WERI-Rb-1 (cell line): ENCODE measurements at places on chromosomes 2 and 18.

DNA sequence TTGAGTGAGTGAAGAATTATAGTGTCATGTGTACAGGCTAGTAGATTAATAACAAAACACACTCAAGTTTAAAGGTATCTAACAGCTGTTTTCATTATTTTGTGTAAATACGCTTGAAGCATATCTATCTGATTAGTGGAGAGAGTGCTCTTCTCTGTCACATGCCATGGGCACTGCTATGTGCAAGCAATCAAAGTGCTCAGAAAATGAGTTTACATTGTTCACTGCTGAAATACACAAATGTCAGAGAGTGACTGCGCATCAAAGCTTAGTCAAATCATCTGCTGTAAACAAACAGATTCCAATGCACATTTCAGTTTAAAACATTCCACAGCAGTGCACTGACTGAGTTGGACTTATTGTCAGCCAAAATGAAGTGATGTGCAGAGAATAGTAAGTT lies 423.4 kb downstream of the ZEB2 start:
- DNase-seq, result no peak

GRCh38 chr2:136248242-136248641 lies 130.3 kb upstream of the CXCR4 start:
- no peak for DNase-seq

DNA sequence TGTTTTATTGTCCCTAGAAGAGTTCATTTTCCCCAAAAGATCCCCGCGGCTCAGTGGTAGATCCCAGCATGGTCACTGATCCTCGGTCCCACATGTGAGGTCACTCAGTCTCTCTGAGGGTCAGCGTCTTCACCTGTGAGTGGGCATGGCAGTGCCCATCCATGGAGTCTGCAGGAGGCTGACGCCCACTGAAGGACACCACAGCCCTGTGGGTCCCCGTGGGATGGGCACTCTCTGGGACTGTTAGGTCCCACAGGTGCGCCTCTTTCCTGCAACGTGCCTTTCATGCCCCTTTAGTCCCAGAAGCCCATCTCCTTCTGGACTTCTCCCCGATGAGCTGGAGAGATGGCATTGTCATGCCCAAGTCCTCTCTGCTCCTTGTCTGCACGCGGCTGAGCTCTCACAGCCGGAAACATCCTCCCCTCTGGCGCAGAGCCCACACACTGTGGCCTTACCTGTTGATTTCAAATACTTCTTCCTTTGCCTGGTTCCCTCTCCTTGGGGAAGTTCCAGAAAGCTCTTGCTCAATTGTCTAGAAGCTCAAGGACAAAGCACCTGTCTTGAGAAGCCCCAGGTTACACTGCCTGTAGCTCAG lies 75.9 kb downstream of the PTGR3 start:
- DNase-seq, result peak; percentile 2

DNA sequence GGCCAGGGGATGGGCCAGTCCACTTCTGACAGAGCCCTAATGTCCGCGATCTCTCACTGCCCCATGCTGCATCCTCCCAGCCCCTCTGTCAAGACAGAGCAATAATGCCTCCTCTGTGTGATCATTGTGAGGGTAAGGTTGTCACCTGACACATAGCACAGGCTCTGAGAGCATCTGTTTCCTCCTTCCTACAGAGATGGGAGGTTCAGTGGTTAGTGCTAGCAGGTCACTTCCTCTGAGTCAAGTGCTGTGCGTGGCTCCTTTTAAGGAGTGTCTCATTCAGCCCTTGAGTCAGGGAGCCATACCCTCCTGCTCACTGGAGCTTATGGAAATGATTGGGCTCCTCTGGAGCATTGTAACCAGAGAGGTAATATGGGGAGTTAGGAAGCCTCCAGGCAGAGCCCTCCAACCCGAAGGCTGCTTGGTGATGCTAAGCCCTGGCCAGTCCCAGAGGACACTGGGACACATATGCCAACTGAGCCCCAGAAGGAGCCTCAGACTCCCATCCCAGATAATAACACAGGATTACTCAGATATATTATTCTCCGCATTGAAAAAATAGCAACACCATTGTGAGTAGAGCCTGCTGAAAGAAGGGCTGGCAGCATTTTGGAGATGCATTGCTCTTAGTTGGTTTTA lies 189.0 kb downstream of the GALNT1 start:
- no peak for DNase-seq

GRCh38 chr2:17401096-17401495 lies 117.1 kb downstream of the RAD51AP2 start:
- no peak for DNase-seq

DNA sequence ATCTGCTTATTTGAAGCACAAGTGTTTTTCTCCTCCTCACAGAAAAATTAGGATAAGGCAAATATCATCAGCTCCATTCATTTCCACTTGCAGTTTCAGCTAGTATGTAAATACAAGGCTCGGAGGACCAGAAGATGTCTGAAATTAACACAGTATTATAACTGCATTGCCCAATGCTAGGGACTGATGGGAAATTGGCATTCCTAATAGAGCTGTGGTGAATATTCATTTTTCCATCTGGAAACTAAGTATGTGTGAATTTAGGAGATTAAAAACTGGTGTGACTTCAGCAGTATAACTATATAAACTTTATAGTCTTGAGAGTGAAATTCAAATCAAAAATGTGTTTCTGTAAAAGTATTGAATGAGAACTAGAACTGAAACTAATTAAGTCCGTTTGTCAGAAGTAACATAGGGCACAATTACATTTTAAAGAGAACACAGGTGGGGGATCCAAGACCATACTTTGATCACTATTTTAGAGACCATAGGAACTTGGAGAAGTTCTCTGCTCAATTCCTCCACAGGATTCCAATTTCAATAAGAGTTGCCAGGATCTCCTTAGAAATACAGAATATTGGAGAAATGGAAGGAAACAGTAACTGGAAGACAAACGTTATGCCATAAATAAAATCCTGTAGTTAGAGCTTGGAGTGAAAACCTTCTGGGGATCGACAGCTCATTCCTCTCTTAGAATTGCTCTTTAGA lies 12.1 kb upstream of the ITGA6 start:
- DNase-seq, result no peak

DNA sequence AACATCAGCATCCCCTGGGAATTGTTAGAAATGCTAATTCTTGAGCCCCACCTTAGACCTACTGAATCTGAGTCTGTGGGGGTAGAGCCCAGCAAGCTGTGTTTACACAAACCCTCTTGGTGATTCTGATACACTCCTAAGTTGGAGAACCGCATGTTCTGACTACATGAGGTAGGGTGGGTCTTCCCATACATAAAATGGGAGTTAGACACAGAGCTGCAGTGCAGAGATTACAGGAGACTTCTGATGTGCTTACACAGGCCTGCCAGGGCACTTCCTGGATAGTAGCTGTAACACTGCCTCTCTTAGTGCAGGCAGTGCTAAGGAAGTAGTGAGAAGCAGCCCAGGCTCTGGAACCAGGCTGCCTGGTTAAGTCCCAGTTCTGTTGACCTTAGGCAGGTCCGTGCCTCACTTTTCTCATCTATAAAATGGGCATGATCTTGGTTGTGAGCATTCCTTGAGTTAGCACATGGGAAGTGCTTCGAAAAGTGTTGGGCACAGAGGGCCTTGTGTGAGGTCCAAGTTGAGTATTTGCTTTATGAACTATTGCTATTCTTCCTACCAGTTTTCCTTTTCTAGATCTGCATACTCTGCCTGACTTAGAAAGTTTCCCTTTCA lies 67.3 kb downstream of the GLI2 start:
- DNase-seq, result no peak

- DNase-seq, result no peak
Observed at GRCh38 chr2:23563673-23564614, 179.0 kb downstream of the KLHL29 start.

- no peak for DNase-seq
Observed at GRCh38 chr2:149246186-149246585, 84.2 kb upstream of the LYPD6 start.

GRCh38 chr2:57569396-57569795 lies 477.2 kb upstream of the VRK2 start:
- DNase-seq, result no peak

DNA sequence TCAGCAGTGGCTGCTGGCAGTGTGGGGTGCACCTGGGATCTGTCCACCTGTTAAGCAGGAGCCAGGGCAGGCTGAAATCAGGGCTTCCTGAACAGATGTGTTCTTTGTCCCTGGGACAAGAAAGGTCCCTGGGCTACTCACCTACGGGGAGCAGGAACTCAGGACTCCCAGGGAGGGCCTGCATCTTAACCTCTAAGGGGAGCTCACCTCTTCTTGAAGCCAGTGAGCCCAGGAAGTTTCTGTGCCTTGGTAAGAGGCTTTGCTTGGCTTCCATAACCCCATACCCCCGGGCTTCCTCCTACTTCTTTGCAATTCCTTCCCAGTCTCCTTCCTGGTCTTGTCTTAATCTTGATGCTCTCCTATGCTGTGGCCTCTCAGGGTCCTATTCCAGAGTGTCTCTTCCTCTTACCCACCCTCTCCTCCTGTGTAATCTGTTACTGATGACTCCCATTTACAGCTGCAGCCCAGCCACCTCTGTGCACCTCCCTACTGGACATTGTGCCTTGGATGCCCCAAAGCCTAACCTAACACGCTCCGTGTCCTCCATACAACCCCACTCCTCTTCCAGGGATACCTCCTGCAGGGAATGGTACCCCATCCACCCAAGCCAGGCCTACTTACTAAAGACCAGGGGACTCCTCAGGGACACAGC lies 55.7 kb upstream of the MAPRE3 start:
- DNase-seq, result no peak

- DNase-seq, result no peak
Observed at GRCh38 chr18:62069556-62069955, 117.3 kb downstream of the PIGN start.

DNA sequence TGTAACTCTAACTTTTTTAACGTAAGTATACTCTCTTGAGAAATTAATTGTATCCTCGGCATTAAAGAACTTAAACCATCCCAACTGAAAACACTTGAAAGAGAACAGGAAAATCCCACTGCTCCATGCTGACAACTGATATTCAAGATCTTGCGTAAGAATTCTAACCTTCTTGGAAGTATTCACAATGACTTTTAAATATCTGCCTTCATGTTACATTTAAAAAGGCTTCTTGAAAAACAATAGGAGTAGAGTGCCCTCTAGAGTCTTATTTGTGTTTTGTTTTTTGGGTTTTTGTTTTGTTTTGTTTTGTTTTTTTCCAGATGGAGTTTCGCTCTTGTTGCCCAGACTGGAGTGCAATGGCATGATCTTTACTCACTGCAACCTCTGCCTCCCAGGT lies 65.4 kb upstream of the DNAJC10 start:
- no peak for DNase-seq

- no peak for DNase-seq
Observed at GRCh38 chr18:59659508-59660170, 37.6 kb downstream of the CCBE1 start.

DNA sequence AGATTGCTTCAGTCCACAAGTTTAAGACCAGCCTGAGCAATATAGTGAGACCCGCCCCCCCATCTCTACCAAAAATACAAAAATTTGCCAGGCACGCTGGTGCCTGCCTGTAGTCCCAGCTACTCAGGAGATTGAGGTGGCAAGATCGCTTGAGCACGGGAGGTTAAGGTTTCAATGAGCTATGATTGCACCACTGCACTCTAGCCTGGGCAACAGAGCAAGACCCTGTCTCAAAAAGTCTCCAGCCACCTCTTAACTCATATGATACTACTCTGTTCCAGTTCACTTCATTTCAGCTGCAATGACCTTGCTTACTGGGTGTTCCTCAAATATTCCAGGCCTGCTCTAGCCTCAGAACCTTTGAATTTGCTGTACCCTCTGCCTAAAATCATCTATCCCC lies 11.4 kb downstream of the MEMO1 start:
- DNase-seq, result no peak

DNA sequence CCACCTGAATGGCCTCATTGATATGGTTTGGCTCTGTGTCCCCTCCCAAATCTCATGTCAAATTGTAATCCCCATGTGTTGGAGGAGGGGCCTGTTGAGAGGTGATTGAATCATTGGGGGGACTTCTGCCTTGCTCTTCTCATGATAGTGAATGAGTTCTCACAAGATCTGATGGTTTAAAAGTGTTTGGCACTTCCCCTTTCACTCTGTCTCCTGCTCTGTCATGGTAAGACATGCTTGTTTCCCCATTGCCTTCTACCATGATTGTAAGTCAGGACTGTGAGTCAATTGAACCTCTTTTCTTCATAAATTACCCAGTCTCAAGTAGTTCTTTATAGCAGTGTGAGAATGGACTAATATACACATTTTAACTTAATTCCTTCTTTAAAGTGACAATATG lies 146.8 kb upstream of the KCNJ3 start:
- no peak for DNase-seq

- no peak for DNase-seq
Observed at GRCh38 chr2:105469781-105470180, 70.9 kb upstream of the FHL2 start.

DNA sequence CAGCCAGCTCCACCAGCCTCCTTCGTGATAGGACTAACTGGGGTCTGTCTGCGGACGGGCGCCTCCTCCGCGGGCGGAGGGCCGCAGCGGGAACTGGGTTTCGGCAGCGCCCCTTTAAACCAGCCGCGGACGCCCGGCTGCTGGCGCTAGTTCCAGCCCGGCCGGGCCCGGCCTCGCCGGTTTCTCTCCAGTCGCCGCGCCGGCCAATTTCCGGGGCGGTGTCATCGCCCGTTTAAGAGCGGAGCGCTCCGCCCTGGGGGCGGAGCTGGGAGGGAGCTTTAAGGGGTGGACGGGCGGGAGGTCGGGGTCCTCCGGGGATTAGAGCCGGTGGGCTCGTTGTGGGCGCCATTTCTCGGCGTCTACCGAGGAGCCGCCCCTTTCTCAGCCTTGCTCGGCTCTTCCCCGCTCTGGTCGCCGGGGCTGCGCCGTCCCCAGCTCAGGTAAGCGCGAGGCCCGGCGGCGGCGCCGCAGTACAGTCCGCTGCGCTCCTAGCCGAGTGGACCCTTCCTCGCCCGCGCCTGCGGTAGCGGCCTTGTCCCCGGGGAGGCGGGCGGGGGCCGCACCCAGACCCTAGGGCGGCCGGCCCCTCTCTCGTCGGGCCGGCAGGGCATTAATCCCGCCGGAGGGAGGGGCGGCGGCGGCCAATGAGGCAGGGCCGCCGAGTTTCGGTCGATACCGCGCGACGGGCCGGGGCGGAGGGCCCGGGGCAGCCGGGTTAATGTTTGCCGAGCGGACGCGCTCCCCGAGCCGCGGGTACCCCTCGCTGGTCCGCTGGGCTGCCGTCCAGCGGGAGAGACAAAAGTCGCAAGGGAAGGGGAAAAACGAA lies at the start of gene EPB41L5:
Gene EPB41L5, plus strand, starts transcription at position 307 of the 826 bp plus-strand sequence. CDS start 6,008 bp downstream, outside the sequence.
- DNase-seq, result peak; percentile 96

DNA sequence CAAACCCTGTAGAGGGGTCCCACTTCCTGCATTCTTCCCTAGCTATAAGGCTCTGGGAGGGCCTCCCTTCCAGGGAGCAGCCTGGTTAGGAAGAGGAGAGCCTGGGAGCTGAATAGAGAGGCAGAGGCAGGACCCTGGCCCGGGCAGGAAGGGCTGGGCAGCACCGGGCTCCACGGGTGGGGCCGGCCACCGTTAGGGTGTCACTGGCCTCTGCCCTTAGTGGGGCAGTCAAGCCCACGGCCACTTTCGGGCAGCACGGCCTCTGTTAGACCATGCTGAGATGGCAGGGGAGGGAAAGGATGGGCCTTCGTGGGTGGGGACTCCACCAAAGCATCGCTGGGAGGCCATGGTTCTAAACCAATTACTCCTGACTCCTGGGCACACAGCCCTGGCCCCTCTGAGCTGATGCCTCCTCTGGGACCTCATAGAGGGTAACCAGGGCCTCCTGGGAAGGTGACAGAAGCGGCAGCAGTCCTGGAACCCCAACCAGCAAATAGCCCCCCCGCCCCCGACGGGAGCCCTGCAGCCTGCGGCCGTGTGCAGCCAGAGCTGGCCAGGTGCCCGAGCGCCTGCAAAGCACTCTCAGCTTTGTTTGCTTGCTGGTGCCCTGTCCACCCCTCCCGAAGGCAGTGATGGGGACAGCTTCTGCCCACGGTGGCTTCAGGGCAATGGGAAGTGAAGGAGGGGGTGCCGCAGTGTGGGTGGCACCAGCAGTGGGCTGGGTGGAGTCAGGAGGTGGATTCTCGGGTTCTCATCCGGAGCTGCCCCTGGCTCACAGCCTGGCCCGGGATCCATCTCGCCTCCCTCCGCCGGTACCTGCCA lies 16.3 kb upstream of the HPCAL1 start:
- DNase-seq, result no peak
